ENCODE measurements at places on chromosomes 4 and X.

DNA sequence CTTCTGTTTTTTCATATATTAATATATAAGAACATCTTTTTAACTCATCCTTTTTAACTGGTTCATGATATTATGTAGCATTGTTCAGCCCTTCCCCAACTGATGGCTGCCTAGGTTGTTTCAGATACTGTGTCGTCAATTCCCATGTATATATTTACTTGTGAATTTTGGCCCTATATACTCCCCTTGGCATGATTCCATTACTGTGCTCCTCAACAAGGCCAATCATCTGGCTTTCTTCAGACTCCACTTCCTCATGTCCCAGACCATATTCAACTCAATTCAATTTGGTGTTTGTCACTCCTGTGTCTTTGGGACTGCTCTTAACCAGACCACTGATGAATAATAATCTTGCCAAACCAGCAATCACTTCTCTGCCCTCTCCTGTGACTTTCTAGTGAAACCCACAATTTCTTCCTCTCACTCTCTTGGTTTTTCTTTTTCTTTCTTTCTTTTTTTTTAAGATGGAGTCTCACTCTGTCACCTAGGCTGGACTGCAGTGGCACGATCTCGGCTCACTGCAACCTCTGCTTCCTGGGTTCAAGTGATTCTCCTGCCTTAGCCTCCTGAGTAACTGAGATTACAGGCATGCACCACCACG lies 2.7 kb upstream of the WDR45 start:
- no peak for DNase-seq

DNA sequence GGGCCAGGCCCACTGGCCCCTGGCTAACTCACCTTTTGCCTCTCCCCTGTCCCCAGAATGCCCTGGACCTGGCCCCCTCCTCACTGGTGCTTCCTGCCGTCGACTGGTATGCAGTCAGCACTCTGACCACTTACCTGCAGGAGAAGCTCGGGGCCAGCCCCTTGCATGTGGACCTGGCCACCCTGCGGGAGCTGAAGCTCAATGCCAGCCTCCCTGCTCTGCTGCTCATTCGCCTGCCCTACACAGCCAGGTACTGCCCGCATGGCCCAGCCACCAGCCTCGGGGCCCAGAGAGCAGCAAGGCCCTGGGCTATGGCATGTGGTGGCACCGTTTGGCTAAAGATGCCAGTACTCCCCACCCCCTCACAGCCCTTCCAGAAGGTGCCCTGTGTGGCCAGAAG lies 3.7 kb downstream of the ATP6AP1 start:
- DNase-seq: no peak

DNA sequence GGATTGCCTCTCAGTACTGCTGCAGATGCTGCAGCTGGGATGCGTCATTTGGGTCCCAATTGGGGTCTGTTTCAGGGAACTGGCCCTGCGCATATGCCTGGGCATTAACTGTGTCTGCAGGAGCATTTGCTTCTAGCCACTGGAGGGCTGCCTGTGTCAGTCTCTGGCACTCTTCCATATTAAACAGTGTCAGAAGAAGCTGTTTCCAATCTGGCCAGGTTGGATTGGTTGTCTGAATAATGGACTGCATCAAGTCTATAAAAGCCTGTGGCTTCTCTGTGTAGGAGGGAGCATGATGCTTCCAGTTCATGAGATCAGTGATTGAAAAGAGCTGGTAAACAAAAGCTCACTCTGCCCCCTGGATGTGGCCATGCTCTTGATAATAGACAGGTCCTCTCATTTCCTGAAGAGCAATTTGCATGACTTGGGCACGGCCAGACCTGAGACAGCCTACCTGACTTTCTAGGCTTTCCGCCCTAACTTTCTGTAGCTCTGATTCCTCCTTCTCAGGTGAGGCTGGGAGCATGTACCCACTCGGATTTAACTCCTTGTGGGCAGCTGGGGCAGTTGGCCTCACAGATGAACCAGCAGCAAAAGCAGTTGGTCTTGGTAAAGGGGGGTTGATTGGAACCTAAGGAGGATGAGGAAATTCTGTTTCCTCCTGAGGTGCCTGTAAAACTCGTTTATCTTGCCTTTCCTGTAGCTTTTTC lies 29.2 kb downstream of the SULT1E1 start:
- no peak for DNase-seq

- no peak for DNase-seq
These were observed 160.1 kb downstream of the COX18 start for GRCh38 chr4:72909461-72909860.

DNA sequence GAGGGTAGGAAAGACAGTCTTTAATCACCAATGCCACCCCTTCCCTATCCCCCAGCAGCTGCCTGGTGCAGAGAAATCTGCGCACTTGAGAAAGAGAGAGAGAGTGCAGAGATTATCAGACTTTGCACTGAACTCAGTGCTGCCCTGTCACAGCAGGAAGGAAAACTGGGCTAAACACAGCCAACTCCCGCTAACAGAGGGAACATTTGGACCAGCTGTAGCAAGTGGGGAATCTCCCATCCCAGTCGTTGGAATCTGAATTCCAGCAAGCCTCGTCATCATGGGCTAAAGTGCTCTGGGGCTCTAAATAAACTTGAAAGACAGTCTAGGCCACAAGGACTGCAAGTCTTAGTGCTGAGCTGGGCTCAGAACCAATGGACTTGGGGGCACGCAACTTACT lies 168.7 kb downstream of the DLG3 start:
- DNase-seq: no peak

DNA sequence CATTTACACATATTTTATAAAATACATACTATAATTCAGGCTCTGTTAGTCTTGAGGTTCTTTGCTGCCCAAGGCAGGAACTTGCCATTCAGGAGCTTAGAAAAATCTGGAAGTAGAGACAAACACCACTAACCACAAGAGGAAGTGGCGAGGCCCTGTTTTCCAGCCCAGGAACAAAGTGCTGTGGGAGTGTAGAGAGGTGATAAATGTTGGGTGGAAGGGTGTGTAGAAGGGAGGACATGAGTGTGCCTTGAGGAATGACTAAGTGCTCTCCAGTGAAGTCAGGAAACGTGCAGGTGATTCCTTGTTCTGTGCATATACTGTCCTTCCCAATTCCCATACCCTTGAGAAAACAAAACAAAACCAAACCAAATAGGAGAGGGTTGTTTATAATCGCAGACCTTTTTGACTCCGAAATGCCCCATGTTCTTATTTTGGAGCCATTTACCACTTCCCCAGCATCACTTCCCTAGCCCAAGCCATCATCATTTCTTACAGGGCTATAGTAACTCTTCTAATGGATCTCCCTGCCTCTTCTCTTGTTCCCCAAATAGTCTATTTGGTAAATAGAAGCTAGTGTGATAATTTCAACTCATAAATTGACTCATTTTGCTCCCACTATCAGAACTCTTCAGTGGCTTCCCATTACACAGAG lies 83.2 kb downstream of the GPAT3 start:
- DNase-seq: no peak

DNA sequence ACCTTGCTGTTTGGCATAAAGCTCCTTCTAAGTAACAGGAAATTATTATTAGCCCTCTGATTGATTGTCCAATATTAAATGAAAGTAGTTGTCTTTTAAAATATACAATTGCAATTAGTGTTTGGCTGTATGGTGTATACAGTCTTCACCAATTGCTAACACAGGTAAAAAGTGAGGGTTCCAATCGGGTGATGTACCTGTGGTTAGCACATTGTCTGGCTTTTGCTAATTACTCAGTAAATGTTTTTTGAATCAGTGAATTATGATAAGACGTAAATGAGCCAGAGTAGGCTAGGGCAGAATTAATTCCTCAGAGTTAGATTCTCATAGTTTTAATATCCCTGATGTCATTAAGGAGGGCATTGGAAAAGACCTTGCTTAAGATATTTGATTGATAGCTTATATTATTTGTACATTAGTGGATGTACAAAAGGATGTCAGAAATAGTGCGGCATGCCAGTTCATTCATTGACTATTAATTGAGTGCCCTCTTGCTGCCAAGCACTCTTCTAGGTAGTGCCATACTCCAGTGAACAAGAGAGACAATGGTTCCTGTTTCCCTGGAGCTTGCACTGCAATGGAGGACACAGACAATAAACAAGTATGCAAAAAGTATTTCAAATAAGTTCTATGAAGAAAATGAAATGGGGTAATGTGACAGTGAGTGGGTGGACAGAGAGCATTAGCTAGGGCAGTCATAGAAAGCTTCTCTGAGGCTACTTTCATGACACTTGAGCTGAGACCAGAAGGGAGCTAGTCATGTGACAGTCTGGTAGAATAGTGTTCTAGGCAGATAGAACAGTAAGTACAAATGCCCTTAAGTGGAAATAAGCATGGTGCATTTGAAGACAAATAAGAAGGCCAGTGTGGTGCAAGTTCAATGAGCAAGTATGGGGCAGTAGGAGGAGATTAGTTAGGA lies 205.9 kb upstream of the CASK start:
- no peak for DNase-seq

- DNase-seq: no peak
These were observed 77.1 kb downstream of the RBM46 start for GRCh38 chr4:154858166-154858565.

DNA sequence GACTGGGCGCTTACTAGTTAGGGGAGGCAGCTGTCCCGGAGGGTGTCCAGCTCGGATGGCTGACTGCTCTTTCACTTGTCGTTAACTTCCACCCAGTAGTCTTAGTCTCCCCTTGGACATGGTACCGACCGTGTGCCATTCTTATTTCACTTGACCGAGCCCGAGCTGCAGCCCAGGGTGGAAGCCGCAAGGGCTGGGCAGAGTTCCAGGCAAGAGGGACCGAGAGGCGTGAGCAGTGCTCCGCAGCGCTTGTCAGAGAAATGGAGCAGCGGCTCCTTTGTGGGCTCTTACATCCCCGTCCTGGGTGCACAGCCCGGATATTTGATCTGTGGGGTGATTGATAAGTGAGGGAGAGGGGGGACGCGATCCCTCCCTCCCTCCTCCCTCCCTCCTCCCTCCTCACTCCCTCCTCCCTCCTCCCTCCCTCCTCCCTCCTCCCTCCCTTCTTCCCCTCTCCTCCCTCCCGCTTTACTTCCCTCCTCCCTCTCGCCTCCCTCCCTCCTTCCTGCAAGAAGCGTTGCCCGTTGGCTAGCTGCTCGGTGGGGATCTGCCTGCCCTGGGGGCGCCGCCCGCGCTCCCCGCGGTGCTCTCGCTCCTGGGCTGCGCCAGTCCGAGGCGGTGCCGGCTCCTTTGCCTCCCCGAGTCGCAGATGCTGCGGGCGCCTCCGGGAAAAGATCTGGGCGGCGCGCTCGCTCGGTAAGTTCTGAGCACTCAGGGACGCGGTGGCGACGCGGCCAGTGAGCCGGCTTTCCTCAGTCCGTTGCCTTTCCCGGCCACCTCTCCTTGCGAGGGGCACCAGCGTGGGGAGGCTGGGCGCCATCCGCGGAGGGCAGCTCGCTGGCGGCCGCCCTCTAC lies at the start of gene SLITRK2:
Gene SLITRK2, plus strand, starts transcription at position 499 of the 855 bp plus-strand sequence. CDS start 4,597 bp downstream, outside the sequence.
- no peak for DNase-seq

DNA sequence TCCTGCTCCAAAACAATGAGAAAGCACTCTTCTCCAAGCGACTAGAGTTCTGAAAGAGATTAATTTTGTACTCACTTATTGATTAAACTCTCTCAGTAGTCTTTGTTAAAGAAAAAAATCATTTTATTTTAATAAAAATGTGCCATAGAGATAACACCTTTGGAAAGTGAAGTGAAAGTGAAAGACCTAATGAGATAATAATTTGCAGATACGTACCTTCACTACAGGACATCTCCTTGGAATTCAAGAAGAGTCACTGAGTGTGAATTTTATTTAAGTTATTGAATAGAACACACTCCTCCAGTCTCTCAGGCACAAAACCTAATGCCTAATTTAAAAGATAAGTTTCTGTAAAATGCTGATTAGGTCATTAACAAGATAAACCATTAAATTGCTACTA lies 1070.6 kb upstream of the GRID2 start:
- DNase-seq: no peak

DNA sequence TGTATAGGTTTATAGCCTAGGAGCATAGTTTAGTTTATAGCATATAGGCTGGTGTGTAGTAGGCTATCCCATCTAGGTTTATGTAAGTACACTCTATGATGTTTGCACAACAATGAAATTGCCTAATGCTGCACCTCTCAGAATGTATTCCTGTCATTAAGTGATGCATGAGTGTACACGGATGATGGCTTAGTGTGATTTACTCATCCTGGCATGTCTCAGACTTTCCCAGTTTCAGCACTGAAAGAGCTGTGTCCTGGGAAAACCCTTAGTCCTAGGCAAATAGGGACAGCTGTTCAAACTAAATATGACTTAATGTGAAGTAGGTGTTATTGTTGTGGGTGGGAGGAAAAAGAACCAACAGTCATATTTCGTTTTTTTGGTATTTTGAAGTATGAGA lies 264.9 kb upstream of the MAGEB18 start:
- no peak for DNase-seq

GRCh38 chr4:184364100-184364921 lies 110.0 kb downstream of the IRF2 start:
- DNase-seq: no peak

- no peak for DNase-seq
These were observed 39.4 kb downstream of the WFS1 start for GRCh38 chr4:6308899-6309643.

GRCh38 chr4:11480683-11481082 lies 52.0 kb upstream of the HS3ST1 start:
- DNase-seq: no peak

DNA sequence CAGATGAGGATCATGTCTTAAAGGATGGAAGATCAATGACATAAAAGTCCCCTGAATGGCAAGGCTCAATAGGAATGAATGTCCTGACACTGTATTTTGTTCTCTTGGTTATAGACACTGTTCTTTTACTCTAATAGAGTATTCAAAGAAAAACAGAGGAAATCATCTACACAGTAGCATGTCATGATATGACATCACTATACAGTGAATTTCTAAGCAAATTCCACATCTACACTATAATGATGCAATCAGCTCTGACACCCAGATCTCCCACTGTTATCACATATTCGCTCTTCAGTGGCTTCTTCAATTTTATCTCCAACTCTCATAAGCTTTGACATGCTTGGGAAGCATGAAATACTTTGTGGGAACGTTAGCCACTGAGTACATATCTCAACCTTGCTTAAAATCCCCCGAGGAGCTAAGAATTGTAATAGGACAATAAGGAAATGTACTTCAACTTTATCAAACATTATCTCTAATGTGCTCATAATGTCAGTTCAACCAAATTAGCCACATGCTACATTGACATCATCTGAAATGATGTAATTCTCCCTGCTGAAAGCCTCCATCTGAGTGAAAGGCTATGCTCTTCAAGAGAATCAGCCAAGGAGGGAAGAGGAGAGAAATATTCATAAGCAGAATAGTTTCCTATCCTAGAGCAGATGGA lies 139.6 kb upstream of the PTCHD1 start:
- DNase-seq: no peak

DNA sequence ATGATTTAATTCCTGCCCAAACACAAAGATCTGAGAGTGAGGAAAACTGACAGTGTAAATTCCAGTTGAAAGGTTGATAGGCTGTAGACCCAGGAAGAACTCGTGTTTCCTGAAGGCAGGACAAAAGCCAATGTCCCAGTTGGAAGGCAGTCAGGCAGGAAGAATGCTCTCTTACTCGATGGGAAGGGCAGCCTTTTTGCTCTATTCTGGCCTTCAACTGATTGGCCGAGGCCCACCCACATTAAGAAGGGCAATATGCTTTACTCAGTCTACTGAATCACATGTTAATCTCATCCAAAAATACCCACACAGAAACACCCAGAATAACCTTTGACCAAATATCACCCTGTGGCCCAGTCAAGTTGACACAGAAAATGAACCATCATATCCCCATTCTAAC lies 45.3 kb upstream of the SOD3 start:
- DNase-seq: no peak

GRCh38 chr4:154946113-154946512 lies 165.0 kb downstream of the RBM46 start:
- no peak for DNase-seq

- no peak for DNase-seq
These were observed 146.0 kb downstream of the PJA1 start for GRCh38 chrX:69019073-69019890.

- DNase-seq: no peak
These were observed 138.0 kb downstream of the POU4F2 start for GRCh38 chr4:146776691-146777090.

All from activated T-cell treated with anti-CD3 and anti-CD28 coated beads for 1 hour (primary cell).